ENCODE measurements at places on chromosomes 1 and 21.

- no peak for DNase-seq
Measured at GRCh38 chr1:178023181-178023618, 53.3 kb upstream of the SEC16B start.

DNA sequence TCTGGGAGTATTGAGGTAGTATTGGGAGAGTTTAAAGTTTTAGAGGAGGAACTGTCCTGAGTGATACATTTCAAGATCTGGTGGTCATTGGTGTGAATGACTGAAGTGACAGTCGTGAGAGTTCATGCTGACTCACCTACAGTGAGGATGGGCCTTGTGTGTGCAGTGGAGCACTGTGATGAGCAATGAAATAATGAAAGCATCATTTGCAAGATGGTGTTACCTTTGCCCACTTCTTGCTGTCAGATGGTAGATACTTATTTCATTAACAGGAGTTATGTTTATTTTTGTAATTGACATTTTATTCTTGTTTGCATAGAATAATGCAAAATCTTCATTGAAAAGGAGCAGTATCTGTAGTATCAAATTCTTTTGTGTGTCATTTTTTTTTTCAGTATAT lies 29.0 kb downstream of the POU2F1 start:
- no peak for DNase-seq

DNA sequence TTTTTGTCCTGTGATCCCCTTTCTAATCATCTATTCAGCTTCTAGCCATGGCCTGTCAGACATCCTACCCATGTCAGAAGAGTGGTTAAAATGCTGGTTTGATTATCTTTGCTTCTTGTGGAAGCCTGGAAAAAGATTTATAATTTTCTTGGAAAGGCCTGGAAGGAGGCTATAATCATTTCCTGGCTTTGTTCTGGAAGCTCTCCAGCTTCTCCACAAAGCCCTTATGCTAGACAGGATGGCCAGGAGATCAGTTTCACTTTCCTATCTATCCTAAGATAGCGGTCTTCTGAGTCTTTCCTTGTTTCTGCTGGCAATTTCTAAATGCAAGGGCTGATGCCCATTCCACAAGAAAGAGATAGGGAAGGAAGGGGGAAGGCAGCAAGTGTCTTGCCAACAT lies 90.9 kb upstream of the SLC44A3 start:
- DNase-seq = no peak

DNA sequence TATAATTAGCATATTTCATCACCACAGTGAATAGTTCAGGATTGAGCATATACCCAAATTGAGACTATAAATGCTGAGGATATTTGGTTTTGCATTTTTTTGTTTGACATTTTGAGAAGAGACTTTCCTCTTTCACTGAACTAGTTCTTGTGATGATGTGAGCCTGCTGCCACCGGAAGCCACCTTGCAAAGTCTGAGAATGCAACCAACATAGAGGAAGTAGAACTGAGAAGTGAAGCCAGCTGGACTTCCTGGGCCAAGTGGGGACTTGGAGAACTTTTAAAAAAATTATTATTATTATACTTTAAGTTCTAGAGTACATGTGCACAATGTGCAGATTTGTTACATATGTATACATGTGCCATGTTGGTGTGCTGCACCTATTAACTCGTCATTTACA lies 102.3 kb downstream of the RPE65 start:
- no peak for DNase-seq

GRCh38 chr1:81008293-81008692 lies 792.4 kb upstream of the ADGRL2 start:
- DNase-seq = no peak

- DNase-seq = no peak
Measured at GRCh38 chr1:153397924-153398651, 7.2 kb upstream of the S100A8 start.

DNA sequence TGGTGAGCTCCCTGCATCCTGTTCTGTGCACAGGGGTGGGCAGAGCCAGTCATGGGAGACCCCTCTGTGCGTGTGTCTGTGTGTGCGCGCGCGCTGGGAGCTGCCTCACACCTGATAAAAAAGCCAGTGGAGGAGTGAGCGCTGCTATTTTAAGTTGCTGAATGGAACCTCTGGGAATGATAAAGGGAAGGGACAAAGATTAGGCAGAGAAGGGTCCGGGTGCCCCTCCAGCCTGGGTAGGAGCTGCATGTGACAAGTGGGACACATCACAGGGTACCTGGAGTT lies 847 bp downstream of the ADORA1 start:
- no peak for DNase-seq

- DNase-seq = no peak
Measured at GRCh38 chr1:43587594-43587993, 56.9 kb downstream of the PTPRF start.

DNA sequence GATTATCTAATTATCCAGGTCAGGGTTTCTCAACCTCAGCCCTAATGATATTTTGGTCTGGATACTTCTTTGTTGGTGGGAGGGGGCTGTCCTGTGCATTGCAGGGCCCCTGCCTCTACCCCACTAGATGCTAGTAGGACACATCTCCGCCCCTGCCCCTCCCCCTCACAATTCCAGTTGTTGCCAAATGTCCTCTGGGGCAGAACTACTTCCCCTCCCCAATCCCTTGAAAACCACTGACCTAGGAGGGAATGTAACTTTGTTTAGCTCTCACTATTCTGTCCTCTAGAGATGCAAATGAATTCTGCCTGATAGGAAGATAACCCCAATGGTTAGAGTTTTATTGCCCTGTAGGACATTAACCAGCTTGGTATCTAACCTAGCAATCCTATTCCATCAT lies 8.1 kb downstream of the CACNA1S start:
- no peak for DNase-seq

GRCh38 chr1:36453051-36453450 lies 2.8 kb upstream of the OSCP1 start:
- no peak for DNase-seq

GRCh38 chr21:41186755-41187536 lies 19.0 kb downstream of the BACE2 start:
- no peak for DNase-seq

- no peak for DNase-seq
Measured at GRCh38 chr1:38559446-38560165, 300.0 kb downstream of the RRAGC start.

GRCh38 chr1:1958071-1958541 lies 39.0 kb upstream of the TMEM52 start:
- DNase-seq = no peak

DNA sequence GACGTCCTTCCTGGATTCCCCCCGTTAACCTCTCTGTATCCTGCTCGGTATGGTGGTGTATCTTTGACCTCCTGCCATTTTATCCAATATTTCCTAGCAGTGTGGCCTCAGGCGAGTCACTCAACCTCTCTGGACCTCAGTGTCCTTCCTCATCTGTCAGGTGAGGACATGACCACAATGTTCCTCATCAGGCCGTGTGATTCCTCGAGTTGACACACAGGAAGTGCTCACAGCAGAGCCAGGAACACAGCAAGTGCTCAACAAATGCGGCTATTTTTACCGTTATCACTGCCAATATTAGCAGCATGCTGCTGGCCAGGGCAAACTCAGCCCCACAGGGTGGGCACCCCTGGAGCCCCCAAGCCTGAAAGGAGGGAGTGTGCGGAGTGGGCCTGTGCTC lies 450.2 kb downstream of the KIF26B start:
- DNase-seq = no peak

- DNase-seq = no peak
Measured at GRCh38 chr1:92342401-92342800, 43.5 kb downstream of the RPAP2 start.

GRCh38 chr1:32644426-32644825 lies 5.9 kb downstream of the ZBTB8OS start:
- DNase-seq = no peak

- no peak for DNase-seq
Measured at GRCh38 chr1:54666333-54666732, 24.7 kb downstream of the MROH7 start.

DNA sequence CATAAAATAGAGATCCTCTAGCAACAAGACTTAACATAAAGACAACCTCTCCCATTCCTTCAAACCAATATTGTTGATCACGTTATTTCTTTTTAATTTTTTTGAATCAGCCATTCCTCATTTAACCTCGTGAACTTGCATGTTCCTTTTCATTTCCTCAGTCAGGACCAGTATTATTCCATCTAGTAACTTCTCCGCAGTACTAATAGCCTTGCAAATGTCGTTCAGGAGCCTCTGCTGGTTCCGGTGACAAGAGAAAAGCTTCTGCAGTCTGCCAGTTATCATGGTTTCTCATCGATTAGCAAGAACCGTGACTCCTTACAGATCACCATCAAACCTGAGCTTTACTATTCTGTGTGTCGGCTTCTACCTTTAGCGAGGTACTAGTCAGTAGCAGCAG lies 3.0 kb downstream of the APP start:
- no peak for DNase-seq

GRCh38 chr21:34035619-34036354 lies 37.6 kb upstream of the MRPS6 start:
- no peak for DNase-seq

DNA sequence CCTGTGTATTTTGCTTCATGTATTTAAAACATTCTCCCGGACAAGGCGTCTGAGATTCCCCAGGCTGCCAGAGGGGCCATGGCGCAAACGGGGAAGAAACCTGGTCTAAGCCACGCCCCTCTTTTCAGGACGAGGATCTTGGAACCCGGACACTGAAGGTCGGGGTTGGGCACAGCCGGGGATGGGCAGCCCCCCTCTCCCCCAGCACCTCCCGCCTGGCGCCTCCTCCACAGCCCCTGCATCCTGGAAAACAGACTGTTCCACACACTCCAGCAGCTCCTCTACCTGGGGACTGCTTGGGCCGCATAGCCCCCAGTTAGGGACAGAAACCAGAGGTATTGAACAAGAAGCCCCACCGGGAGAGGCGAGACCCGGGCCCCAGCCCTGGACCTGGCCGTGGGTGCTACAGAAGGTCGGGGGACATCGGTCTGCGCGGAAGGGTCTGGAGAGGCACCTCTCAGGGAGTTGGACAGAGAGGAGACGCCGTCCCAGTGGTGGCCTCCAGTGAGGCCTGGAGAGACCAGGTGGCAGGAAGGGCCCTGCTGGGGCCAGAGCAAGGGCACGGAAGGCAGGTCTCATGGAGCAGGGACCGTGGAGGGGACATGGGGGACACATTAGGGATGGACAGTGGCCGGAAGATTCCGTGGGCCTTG lies 5.4 kb downstream of the TP73 start:
- no peak for DNase-seq
